NCI-H510A treated with DMSO at 0.1 percent for 48 hours (cell line): ENCODE measurements at places on chromosomes 4 and X.
A peak's percentile ranks its signal among the peaks of the same experiment; 100 is the strongest.

GRCh38 chr4:137389911-137390520 is 142.3 kb downstream of the PCDH18 start:
- DNase-seq: no peak

- no peak for DNase-seq
Measured at GRCh38 chrX:110142096-110142495, 139.2 kb downstream of the TMEM164 start.

DNA sequence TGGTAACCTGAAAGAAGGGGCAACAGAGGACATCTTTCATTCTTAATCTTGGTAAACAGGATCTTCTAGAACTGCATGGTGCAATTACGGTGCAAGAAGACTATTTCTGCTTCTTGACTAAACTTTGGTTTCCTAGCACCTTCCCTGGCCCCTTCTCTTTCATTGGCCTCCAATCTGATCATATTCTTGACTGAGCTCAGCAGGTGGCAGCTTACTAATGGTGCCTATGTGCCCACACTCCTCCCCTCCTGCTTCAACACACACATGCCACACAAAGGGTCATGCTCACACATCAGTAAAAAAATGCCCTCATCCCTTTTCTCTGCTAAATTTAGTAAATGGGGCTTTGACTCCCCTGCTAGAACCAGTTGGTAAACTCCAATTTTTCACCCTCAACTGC is 400.5 kb upstream of the MAOA start:
- no peak for DNase-seq

DNA sequence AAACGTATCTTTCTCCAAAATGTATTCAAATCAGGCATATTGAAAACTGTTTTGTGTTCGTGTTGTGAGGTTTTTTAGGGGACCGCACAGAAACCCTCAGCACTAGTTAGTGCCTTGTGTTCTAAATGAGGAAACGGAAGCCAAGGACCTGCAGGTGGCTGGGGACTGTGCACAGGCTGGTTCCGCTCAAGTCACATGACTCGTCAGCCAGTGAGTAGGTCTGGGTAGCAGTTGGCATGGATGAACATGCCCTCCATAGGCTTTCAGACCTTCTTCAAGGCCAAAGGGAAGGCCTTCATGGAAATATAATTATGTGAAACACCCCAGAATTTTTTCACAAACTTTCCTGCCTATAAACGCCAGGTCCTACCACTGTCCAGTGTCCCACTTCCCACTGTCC is 1.3 kb upstream of the F11 start:
- DNase-seq: no peak

DNA sequence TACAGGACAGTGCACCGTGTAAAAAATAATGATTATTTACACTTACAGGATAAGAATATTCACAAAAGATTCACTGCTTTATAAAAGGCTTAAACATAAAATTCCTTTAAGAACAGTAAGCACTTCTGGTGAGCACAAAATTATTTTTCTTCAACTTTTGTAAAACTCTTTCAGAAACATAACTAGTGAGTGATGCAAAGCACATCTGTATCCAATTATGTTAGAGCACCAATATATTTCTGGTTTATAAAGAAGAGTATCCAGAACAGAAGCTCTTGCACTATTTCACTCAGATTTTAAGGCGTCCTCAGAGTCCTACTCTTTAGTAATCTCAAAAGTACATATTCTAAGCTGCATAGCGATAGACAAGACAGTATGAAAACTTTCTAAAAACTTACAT is 276.0 kb downstream of the C4orf33 start:
- no peak for DNase-seq

DNA sequence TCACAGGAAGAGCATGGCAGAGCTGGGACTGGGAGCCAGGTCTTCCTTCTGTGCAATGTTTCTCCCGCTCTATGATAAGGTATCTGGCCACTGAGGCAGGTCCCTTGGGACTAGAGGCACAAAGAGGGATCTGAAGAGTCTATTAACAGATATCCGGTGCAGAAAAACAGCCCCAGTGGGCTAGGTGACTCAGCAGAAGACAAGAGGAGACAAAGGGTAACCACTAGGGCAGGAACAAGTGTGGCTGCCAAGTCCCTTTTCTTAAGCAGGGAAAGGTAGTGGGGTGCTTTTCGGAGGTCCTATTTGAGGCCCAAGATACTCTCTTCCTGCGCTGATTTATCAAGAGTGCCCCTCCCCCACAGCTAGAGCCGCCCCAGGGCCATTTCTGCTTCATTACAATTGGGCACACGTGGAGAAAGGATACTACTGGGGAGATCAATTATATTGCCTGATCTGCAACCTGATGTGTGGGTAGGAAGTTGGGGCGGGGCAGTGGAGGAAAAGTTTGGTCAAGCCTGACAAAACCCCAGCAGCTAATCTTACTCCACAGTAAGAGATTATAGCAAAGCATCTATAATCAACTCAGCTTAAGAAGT is at the start of gene DGAT2L6:
TSS of gene DGAT2L6 (plus strand) at position 546 of the 596 bp plus-strand sequence. CDS start 100 bp downstream, outside the sequence.
- DNase-seq: no peak

- DNase-seq: no peak
Measured at GRCh38 chrX:77967631-77968030, 1.8 kb downstream of the PGAM4 start.

DNA sequence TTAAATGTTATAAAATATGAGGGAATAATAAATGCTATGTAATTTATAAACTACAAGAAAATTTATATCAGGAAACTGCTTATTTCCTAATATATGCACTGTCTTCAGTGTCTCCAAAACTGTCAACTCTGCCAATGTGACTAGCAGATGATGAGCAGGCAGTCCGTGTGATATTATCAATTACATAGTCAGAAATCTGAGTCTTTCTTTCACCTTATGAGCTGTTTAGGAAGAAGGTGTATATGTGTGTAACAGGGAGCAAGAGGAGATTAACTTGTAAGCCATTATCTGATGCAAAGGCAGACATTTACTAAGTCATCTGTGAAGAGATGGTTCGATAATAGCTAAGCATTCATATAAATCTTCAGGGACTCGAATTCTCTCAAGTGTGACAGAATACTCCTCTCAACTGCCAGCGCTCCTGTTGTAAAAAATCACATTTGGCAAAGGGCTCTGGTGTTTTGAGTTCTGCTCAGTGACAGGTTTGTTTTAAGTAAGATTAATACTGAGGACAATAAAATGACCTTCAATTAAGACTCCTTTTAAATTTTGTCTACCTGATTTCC is 79.7 kb downstream of the SNCA start:
- DNase-seq: peak; percentile 6

DNA sequence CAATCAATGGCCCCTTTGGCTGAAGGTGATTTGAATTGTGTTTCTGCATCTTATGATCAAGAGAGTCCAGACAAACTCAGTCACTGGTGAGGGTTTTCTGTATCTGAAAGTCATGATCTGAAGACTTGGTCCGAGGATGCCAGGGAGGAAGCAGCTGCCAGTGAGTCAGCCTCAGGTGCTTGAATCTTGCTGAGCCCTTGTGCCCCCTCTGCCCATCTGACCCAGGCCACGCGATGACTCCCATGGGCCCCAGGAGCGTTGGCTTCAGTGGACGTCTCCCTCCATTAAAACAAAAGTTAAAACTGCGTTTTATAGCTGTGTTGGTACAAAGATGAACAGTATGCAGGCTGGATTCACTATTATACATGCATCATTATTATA is 62.0 kb downstream of the HTRA3 start:
- no peak for DNase-seq

DNA sequence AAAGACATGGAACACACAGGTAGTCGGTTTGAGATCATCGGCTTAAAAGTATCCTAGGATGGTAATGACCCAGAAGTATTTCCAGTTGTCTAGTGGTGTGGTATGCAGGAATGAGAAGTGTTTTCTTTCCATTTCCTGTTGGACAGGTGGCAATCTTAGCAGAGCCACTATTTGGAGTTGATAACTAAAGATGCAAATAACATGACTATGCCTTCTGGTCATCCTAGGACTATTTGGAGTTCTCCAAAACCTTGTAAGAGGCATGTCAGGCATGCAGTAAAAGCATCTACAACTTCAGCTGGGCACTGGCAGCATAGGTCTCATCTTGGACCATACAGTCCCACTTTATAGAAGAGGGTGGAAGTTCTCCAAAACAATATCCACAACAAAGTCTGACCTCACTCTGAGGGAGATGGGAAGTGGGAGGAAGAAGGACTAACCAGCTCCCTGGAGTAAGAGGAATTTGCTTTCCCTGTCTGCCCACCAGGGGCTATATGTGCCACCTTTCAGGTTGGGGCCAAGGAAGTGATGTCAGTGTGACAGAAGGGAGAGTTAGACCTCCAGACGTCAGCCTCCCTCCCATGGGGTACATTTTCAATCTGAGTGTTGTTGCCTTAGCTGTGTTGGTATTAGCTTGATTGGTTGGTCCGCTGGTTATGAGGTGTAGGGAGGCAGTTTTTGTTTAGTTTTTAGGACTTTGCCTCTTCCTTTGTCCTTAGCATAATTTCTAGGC is 101.2 kb upstream of the MYOZ2 start:
- no peak for DNase-seq

- peak; percentile 37 for DNase-seq
Measured at GRCh38 chrX:74015379-74016019, 288.5 kb upstream of the ZCCHC13 start.

DNA sequence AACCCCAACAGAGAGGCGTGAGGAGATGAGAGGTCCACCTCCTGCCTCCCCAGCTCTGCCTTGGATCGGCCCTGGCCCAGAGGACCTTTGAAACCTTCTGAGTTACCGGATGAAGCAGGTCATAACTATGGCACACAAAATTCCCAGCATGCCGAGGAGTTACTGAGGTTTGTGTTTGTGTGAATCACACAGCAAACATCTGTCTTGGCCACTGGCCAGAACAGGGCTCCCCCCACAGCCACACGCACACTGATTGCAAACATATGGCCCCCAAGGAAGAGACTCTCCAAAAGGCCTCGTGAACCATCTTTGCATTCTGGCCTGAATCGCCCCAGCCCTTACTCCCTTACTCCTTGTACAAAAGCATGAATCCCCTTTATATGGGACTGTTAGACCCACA is 18.9 kb downstream of the RPS4X start:
- DNase-seq: no peak

DNA sequence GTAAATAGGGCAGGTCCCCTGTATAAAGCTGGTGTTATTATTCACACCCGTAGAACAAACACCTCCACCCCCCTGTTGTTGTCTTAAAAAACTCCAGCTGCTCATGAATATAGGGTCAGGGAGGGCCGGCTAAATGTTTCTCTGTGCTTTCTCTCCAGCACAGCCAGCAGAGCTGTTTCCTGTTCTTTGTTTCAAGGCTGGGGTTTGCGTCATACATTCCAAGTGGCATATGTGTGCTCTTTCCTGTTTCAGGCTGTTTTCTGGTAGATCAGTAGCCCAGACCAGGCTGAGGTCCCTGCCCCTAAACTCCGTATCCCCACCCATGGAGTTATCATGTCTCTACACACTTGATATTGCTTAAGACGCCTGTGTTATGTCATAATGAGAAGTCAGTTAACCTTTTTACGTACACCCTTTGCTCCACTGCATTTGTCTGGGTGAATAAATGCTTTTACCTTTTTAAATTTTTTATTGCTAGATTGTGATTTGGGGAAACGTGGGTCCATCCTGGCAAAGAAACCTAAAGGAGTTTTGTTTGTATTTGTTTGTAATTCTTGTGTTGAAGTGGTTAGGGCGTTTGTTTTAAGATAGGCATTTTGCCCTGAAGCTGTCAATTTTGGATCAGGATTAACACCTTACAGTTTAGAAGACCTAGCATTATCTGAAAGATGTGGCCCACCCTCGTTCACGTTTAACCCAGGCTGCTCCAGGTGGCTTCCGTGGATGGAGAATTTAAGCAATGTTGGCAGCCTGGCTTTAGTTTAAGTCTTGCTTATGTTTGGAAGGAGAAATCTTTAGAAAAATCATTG is 3.3 kb downstream of the KLF3 start:
- peak; percentile 68 for DNase-seq
